HT-29 (cell line): ENCODE measurements at places on chromosomes 5 and 9. TPM values are rescaled to one million over a fixed set of nuclear protein-coding genes. Genes with fewer than 3 reads are reported as not detected.

- no peak for DNase-seq
These were observed 79.4 kb downstream of the ARHGEF28 start for GRCh38 chr5:73705364-73705763.

The CD14 gene
- 8.0 and 12.2 TPM in 2 replicates for total RNA-seq

DNA sequence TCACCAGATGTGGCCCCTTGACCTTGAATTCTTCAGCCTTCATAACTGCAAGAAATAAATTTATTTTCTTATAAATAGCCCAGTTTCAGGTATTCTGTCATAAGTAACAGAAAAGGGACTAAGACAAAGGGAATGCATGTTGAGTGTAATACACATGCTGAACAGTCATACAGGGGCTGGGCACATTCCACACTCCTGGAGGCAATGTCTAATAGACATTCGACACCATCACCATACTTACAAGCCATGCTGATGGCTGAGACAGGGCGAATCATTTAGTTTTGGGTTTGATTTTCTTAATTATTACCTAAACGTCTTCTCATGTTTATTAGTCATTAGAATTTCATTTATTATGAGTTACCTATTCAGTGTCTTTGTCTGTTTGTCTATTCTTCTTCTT lies 68.5 kb downstream of the TENT4A start:
- DNase-seq = no peak

The WNT8A gene
- not detected in 2 replicates for total RNA-seq

DNA sequence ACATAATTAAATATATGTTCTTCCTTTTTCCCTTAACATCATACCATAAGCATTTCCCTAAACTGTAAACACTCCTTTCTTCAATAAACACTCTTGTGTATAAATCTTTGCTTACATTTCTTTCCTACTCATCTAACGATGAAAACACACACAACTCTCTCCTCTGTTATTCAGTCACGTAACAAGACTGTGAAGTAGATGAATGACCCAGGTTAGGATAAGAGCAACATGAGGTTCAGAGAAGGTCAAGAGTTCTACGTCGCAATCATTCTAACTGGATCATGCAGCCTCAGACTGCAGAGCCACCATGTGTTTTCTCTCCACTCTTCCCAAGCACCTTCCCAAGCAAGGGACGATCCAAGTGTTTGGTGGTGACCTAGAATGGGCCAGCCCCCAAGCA lies 70.5 kb upstream of the SPTLC1 start:
- no peak for DNase-seq

DNA sequence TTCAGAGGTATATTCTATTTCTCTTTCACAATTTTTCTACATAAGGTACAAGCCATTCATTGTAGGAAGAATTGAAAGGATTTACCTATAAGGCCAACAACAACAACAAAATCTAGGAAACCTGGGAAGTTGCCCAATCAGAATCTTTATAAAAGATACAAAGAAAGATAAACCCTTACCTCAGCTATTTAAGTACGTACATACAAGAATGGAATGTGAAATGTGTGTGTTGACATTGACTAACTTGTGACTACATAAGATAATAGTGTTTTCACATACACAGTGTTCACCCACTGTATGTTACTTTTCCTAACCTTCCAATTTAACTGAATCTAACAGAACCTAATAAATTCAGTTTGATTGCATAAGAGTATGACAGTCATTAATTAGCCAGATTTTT lies 154.1 kb downstream of the ADAMTS6 start:
- no peak for DNase-seq
